ENCODE measurements at places on chromosomes 2 and 18.

DNA sequence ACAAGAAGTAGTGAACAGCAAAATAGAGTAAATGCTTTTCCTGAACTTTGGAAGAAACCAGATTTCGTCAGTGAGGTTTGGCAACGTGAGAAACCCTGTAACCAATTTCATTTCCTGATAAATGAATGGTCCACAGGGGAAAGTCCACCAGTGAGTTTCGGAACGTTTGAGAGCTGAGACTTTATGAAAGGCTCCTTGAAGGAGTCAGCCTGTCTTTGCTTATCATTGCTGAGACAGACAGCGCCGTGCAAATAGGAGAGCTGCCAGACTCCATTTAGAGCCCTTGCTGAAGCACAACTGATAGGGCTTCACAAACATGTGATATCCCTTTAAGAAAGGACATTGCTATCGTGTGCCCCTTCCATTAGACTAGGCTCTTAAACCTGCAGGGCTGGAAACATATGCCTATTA is 121.8 kb upstream of the SMAD7 start:
- peak; percentile 66 for DNase-seq

GRCh38 chr2:134141598-134142340 is 112.1 kb upstream of the MGAT5 start:
- DNase-seq: no peak

GRCh38 chr2:66575625-66576310 is 140.8 kb downstream of the MEIS1 start:
- DNase-seq: no peak

- no peak for DNase-seq
These were observed 6.5 kb upstream of the PPP3R1 start for GRCh38 chr2:68258851-68259250.

DNA sequence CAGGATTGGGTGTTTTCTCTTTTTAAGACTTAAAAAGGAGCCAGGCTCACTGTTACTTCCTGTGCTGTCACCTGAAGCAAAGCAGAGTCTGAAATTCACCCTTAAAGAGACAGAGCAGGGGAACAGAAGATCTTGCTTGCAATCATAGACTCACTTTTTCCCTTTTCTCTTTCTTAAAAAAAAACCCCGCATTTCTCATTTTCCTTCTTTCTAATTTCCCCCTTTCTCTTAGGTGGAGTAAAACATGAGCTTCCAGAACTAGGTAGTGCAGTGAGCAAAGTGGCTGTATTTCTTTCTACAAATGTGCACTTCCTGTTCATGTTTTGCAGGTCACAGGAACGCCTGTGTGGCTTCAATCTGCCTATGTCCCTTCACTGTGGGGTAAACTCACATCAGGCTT is 381.2 kb downstream of the LPIN1 start:
- no peak for DNase-seq

DNA sequence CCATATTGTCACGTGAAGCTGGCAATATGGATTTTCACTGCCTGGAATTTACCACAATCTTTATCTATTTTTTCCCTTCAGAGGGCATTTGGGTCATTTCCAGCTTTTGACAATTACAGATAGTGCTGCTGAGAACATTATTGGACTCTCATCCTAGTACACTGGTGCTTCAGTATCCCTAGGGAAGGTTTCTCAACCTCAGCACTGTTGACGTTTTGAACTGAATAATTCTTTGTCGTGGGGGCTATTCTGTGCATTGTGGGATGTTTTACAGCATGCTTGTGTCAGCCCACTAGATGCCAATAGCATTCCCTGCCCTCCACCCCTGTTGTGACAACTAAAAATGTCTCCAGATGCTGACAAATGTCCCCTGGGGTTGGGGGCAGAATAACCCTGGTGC is 185.7 kb downstream of the TPGS2 start:
- no peak for DNase-seq

DNA sequence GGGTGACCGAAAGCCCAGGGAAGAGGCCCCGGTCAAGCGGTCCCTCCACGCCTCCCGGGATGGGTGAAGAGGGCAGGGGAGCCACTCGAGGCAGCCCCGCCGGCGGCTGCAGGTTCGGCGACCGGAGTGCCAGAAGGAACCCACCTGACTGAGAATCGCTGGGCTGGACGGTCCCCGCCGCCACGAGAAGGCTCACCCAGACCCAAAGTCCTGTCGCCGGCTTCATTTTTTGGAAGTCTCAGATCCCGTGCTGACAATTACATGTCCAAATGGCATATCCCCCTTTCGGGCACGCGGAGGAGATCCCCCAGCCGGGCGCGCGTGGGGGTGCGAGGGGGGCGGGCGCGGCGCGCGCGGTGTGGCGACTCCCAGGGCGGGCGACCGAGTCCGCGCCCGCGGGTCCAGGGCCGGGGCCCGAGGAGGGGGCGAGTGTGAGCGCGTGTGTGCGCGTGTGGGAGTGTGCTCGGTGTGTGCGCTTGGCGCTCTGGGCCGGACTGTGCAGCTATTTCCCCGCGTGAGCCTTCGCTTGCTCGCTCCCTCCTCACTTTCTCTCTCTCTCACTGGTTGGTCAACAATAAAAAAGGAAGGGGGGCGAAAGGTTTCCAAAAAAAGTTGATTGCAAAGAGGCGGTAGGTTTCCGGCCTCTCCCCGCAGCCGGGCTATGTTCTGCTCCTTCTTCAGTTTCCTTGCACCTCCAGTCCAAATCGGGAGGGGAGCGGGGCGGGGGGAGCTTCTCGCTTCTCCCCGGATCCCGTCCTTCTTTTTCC is at the start of gene ERBB4:
TSS of gene ERBB4 (minus strand) at position 498 of the 767 bp plus-strand sequence. CDS start at position 226, 272 bp downstream.
- no peak for DNase-seq

GRCh38 chr18:377088-377487 is 109.2 kb upstream of the THOC1 start:
- peak; percentile 55 for DNase-seq

DNA sequence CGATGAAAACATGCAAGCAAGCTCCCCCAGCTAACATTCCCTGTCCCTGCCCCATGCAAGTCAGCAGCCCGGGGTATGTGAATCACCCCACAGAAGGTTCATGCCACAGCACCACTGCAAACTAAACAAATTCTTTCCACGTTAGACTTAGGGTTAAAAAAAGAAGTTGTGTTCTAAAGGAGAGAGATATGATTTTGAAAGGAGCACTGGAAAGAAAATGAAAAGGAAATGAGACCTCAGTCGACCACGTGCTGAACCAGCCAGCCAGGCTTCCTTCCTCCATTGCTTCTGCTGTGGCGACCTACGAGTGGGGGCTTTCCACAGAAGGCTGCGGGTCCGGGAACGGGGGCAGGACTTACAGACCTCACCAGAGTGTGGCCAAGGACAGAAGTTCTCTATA is 52.0 kb downstream of the ARL4C start:
- peak; percentile 92 for DNase-seq

DNA sequence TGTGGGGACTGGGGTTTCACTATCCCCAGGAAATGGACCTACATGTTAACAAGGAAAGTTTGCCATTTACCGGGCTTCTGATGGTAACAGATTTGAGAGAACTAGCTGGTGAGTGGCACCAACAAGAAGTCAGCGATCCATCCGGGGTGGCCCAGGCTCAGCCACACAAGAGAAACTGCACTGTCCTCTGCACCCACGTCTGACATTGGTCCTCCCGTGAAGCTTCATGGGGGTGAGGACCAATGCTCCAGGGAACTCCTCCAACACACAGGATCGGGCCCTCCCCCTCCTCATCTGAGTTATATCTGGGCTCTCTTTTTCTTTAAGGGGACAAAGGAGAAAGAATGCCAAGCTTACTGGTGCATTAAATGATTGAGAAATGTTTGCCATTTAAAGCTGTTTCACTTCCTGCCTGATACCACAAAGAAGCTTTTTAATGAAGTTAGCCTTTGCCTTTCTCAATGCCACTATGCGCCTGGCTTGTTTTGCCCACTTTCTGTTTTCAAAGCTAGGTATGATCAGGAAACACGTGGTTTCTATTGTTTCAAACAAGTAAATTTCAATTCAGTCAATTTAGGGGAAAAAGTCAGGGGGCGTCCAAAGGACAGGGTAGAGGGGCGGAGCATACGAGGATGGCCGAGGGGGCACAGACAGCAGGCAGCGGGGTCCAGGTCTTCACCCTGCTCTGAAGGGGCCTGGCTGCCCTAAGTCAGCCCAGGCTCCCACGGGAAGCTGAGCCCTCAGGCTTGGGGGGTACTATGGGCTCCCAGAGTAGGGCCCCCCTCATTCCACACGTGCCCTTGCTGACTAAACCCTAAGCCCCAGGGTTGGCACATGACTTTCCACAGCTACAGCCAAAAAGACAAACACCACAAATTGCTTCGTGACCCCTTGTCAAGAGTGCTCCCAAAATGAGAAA is 204.0 kb upstream of the ID2 start:
- no peak for DNase-seq

DNA sequence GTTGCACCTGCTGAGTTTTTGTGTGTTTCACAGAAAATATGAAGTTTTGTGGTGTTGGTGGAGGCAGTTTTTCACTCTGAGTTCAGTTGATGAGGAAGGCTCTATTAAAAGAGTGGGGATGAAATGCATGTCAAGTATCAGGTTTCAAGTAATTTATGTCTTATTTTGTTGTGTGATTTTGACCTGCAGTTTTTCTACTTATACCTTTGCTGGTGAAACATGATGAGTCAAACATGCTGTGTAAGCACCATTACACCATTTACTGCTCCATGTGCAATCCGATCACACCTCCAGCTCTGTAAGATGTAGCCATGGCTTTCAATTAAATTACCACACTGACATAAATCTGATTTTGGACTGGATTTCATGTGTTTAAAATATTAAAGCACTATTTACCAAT is 174.5 kb upstream of the ZEB2 start:
- no peak for DNase-seq

GRCh38 chr2:203018181-203018580 is 3.5 kb downstream of the NBEAL1 start:
- DNase-seq: no peak

DNA sequence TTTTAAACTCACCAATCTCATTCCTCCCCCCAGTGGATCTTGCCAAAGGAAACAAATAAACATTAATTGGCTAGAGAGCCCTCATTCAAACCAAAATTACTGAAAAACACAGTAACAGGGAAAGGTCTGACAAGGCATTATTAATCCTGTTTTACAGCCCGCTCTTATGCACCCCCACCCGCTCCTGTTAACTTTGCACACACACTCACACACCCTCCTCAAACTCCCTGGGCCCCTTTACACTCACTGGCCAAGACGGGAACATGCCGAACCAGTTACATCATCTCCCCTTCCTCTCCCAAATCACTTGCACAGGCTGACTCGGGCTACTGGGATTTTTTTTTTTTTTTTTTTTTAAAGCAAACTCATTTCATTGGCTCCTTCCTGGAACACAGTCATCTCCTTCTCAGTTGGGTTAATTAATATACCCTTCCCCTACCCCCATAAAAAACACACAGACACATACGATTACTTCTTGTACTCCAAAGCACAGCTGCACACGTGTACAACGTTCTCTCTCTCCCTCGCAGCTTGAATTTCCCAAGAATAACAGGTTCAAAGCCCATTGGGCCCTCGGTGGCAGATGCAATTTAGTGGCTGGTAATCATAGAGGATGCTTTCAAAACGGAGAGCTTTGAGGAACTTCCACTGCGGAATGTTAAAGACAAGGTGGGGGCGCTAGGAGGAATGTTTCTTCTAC is 31.8 kb downstream of the KLF7 start:
- peak; percentile 95 for DNase-seq

- no peak for DNase-seq
These were observed 43.4 kb downstream of the ZNF516 start for GRCh38 chr18:76451396-76452331.

DNA sequence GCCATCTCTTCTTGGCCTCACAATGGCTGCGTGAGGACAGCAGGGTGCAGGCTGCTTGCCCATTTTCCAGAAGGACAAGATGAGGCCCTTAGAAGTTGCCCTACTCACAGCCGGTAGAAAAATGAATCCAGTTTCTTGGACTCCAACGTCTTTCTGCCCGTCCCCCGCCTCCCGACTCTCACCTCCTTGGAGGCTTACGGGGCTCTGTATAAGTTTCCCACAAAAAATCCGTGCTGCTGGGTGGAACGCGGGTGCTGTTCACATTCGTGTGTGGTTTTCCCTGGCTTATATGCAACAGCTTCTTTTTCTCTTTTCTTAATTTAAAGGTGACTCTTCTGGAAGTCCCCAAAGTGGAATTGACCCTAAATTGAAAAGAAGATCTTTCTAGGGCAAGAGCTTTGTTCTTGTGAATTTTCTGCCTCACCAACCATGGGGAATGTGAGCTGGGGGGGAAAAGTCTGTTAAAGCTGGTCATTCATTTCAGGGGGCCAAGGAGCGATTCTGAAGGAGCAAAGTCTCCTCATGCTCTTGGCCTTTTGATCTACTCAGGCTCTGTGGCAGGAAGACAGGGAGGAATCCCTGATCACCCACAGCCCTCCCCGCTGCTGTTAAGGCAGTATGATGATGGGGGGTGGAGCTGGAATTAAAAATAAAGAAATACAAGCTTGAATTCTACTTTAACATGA is 51.3 kb downstream of the DDX1 start:
- no peak for DNase-seq

DNA sequence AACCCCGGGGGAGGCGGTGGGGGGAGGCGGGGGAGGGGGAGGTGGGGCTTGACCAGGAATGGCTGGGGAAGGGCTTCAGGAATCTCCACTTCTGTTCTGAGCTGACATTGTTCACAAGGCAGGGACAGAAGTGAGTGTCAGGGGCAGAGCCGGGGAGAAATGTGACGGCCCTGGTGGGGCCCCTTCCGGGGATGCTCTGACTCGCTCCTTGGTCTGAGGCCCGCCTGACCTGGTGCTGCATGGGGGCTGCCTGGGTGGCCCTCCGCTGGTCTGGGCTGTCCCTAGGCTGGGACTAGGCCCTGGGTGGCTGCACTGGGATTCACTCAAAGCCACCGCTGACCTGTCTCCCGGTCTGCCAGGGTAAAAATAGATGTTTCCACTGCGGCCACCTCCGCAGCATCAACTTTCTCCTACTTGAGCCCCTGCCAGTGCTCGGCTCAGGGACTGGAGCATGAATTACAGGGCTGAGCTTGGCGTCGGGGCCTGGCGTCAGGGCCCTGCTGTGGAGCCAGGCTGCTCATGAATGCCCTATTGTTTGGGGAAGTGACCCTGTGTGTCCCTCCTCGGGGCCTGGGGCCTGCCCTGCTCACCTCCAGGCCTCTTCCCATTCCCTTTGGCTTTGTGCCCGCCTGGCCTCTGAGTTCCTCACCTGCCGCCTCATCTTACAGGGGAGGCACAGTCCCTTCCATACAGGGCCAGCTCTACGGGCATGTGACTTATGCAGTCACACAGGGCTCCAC is 247.5 kb downstream of the DYSF start:
- no peak for DNase-seq

- no peak for DNase-seq
These were observed 80.0 kb upstream of the CPO start for GRCh38 chr2:206859330-206859739.

DNA sequence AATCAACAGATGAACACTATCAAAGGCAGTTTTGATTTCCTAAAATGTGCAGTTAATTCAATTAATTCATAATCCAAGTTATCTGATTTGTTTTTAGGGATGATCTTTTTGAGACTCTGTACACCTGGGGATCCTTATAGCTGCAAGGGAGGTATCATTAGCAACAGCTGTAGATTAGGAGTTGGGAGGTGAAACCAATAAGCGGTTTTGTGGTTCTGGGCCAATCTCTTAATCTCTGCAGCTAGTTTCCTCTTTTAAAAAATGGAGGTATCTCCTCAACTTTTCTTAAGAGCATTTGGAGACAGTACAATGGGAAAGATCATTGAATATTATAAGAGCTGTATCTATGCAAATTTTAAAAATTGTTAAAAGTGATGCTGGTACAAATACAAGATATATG is 126.0 kb downstream of the MC4R start:
- no peak for DNase-seq

GRCh38 chr2:230924470-230925341 is at the start of gene GPR55:
TSS of gene GPR55 (minus strand) at chr2:230925242. CDS start at chr2:230910962, 14,280 bp downstream.
- no peak for DNase-seq

All from fibroblast of upper back skin (primary cell).